ENCODE measurements at places on chromosomes 2 and 18.

DNA sequence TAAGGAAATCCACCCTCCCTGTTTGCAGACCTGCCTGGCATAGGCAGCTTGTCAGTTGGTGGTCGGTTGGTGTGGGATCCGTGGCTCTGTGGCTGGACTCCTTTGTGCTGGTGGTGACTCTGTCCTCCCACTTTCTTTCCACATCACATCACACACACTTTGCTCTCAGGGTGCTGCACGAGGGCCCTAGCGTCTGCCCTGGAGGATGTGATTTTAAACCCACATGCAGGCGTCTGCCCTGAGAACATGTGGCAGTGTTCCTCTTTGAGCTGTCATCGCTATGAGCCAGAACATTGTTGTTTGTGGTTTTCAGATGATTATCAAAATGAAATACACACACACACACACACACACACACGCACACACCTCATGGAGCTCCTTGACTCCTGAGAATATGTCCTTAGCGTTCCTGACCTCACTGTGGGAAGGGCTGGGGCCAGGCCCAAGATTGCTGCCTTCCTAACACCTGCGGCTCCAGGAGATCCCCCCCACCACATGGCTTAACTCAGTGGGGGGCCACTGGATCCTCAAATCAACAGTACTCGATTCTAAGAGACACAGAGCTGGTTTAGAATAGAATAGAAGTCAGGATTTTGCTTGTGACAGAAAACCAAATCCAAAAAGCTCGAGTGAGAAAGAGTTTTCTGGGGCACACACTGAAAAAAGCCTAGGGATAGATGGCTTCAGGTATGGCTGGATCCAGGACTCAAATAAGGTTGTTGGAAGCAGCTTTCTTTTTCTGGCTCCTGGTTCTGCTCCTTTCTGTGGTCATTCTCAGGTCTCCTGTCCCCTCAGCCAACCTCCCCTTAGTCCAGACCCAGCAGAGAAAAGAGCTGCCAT, 54.8 kb downstream of the RTP5 start:
- DNase-seq = no peak

- DNase-seq = no peak
Measured at GRCh38 chr18:74544898-74545297, 10.6 kb downstream of the CNDP1 start.

DNA sequence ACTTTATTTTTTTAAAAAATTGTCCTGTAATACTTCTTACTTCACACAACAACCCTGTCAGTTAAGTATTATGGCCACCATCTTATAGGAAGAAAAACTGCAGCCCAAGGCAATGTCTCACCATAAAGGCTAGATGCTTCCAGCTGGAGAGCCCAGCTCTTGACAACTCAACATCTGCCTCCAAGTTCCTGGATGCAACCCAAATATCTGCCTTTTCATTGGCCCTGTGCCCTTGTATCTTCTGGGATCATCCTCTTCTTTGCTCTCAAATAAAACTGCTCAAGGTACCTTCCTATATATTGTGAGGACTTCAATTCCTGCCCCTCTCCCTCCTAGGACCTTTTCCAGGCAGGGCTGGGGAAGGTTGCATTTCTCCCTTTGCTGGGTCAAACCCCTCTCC, 69.5 kb downstream of the BIN1 start:
- no peak for DNase-seq

DNA sequence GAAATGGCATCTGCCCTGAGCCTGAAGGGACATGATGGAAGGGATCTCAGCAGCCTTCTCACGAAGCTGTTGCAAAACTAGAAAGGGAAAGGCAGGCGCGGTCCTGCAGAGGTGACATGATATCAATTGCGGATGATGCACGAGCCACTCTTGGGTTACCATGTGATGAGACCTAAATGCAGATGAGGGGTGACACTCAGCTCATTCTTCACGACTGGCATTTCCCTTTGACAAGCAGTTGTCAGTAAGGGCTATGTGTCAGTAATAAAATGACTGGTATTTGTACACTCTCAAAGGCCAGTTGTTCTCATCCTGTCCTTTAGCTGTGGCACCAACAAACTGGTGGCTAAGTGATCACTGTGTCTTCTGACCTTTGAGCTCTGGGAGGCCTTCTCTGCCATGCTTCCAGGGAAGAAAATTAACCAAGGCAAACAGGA, 273.6 kb downstream of the ETAA1 start:
- DNase-seq = no peak

- DNase-seq = no peak
Measured at GRCh38 chr2:187390891-187391290, 57.2 kb downstream of the CALCRL start.

GRCh38 chr2:73969356-73969755, 15.4 kb upstream of the TET3 start:
- DNase-seq = no peak

DNA sequence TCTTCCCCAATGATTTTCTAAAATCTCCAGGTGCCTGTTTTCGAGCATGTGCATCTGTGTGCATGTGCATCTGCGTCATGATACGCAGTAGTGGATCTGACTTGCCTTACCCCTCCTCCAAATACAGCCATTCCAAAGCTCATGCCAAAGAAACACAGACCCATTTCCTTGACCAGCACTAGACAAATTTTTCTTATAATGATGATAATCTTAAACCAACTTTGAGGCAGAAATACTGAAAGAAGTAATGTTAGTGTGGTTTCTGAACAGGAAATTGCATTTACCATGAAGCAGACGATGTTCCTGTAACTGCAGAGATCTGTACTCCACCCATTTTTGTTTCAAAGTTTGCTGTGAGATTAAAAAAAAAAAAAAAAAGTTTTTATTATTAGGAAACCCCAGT, 25.6 kb downstream of the CYTIP start:
- no peak for DNase-seq

DNA sequence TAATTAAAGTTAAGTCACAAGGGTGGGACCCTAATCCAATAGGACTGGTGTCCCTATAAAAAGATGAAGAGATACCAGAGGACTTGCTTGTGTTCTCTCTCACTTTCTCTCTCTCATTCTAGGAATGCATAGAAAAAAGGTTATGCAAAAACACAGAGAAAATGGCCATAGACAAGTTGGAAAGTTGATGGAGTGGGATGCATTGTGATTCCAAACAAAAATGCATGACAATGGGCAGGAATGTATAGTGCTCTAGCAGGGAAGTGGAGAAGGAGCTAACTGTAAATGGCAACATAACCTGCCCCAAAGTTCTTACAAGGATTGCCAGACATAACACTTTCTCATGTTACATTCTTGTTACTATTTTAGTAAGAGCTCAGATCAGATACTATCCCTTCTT, 301.6 kb upstream of the LRATD1 start:
- no peak for DNase-seq

GRCh38 chr18:68665628-68666027, 49.3 kb downstream of the TMX3 start:
- DNase-seq = no peak

DNA sequence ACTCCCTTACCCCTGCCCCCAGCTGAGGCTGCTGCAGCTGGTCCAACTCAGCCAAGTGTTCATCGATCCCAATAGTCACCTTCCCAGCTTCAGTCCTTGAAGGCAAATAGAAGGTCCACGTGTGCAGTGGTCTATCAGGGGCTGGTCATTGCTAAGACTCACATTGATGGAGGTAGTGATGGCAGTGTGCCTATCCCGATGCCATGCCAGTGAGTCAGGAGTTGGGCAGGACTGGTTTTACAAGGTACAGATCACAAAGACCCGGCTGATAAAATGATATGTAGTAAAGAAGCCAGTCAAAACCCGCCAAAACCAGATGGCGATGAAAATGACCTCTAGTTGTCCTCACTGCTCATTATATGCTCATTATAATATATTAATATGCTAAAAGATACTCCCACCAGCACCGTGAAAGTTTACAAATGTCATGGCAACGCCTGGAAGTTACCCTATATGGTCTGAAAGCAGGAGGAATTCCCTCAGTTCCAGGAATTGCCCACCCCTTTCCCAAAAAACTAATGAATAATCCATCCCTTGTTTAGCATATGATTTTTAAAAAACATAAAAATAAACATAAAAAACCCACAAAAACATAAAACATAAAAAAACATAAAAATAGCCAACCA, 2.9 kb upstream of the C2orf80 start:
- no peak for DNase-seq

DNA sequence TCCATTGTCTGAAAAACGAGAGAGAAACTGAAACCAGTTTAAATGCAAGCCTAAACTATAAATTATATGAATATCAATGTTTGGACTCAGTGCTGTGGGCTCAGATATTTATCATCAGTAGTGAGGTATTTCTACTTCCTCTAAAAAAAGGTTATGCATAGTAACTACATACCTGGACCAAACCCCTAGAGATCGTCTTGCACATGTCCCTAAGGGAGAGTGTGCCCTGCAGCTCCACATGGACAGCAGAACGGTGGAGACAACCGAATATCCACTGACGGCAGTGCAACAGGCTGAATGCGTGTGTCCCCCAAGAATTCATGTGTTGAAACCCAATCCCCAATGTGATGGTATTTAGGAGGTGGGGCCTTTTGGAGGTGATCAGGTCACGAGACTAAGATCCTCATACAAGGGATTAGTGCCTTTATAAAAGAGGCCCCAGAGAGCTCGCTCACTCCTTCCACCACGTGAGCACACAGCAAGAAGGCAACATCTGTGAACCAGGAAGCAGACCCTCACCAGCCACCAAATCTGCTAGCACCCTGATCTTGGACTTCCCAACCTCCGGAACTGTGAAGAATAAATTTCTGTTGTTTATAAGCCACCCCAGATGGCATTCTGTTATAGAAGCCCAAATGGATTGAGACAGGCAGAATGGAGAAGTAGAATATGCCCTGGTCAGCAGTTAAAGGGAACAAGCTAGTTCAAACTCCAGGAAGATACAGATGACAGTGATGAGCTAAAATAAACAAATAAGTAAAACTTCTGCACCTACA, 208.4 kb downstream of the ANAPC1 start:
- no peak for DNase-seq

GRCh38 chr2:32386739-32387138, 29.9 kb downstream of the BIRC6 start:
- no peak for DNase-seq

DNA sequence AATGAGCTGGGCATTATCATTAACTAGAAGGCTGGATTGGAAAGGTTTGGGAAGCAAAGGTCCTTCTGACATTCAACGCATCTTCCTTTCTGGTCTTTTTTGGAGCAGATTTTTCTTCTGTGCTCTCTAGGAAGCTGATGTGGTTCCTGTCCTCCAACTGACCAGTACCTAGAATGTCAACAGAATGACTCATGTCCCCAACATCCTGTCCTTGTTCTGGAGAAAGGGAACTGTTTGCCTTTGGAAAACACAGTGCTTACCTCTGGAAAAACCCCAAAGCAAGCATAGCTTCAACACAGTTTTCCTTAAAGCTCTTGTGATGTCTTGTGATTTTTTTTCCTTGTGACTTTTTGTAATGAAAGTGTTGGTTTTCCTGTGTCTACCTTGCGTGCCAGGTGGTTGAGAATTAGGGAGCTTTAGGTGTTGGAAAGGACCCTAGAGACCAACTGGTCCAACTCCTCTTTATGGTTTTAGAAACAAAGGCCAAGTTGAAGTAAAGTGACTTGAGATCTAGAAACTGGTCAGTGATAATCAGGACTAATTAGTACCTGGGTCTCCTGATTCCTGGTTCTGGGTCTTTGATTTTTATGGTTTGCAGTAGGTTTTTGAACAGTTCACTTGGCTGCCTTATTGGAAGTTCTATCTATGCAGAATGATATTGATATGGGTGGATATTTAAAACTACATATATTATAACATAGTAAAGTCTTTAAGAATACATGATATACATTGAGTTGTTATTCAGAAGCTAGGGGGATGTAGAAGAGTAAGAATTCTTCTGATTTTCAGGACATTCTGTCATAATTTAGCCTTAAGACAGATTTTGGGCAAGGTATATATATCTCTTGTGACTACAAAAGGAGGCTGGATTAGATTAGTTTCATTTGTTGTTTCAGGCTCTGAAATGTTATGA, 70.5 kb downstream of the FMNL2 start:
- no peak for DNase-seq

- no peak for DNase-seq
Measured at GRCh38 chr2:58636872-58637271, 395.7 kb upstream of the FANCL start.

DNA sequence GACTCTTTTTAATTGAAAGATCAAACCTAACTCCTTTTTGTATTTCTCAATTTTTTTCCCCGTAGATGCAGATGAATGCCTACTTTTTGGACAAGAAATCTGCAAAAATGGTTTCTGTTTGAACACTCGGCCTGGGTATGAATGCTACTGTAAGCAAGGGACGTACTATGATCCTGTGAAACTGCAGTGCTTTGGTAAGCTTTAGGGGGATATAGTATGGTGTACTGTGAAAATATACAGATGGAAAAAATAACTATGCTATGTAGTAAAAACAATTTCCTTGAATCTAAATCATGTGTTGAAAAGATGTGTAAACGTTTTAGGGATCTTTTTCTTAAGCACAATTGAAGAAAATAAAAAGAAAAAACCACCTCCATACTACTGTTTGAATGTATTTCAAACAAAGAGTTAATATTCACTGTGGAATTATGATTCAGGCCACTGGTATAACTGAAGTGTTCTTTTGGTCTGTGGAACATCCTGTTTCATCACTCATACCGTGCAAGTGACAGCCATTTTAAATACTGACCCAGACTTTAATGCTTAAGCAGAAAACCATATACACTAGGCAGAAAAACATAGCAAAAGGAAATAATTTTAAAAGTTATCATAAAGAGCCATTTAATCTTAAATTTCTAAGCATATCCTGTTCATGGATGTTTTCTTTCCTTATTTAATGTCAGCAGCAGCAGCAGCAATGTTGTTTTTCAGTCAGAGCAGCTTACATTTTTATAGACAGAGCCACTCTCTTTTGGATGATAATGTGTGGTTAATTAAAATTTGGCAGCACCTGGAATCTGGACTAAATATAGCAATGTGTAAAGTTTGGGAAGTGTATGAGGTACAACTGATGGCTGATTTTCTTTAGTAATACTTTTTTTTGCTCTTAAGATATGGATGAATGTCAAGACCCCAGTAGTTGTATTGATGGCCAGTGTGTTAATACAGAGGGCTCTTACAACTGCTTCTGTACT, 112.8 kb upstream of the RASGRP3 start:
- DNase-seq = no peak

DNA sequence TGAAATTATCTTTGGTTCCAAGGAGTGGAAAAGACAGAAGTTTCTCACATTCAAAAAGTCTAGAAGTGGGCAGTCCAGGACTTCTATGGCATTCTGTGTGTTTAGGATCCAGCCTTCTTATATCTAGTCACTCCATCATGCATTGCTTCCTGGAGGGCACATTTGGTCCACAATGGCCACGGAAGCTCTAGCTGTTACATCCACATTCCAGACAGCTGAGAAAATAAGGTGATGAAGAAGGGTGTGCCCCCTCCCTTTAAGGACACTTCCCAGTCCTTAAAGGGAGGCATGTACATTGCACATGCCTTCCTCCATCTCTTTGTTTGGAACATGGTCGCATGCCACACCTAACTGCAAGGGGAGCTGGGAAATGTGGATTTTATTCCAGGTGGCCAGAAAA, 59.9 kb upstream of the BZW1 start:
- no peak for DNase-seq

DNA sequence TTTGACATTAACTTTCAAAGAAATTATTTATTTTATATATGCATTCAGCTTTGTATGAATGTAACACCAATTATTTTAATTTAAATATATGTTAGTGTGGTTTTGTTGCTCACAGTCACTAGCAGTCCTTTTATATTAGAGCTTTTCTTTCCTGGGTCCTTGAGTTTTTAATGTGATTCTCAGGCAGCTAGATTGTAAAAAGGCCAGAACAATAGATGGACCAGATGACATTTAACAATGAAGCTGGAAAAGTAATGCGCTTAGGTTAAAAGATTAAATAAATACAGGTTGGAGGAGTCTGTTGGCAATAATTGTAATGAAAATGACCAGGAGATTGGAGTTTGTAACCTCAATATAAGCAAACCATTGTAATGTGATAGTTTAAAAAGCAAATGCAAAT, 171.1 kb downstream of the FTCDNL1 start:
- DNase-seq = peak; percentile 8

Measured in NCI-H1417 (cell line).